Thymus (tissue), 14 donors: ENCODE measurements at places on chromosomes 5 and 9.
A peak's percentile ranks its signal among the peaks of the same experiment; 100 is the strongest.

- no peak for DNase-seq
Measured at GRCh38 chr5:115415143-115415491, 118.7 kb upstream of the CCDC112 start.

DNA sequence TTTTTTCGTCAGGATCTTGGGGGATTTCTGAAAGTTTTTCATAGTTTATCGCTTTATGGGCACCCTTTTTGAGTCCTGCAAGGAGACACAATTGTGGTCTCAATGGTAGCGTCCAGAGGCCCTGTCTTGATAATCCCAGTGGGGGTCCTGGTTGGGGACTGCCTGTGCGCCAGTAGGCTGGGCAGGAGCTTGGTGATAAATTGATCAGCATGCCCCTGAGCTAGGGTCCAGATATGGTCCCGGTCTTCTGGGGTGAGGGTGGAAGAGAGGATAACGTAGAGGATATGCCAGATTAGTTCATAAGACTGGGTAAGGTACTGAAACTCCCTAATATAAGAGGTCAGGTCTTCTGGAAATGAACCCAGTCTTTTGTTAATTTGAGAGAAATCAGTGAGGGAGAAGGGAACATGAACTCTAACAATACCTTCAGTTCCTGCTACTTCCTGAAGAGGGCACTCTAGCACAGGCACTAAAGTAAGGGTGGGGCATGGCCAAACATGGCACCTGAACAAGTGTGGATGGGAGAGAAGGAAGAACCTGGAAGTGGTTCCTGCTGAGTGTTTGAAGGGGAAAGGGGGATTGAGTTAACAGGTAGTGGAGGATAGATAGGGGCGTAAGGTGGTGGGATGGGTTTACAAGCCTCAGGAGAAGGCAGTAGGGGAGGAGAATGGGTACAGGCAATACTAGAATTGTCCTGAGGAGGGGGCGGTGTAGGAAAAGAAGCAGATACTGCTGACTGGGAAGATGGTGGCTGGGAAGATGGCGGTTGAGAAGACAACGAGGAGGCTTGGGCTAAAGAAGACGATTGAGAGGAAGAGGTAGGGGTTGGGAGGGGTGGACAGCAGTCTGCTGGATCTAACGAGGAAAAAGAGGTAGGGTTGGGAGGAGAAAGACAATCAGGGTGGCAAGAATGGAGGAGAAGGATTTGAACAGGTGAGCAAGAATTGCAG lies 33.8 kb upstream of the ANXA2R start:
- DNase-seq: peak; percentile 67

DNA sequence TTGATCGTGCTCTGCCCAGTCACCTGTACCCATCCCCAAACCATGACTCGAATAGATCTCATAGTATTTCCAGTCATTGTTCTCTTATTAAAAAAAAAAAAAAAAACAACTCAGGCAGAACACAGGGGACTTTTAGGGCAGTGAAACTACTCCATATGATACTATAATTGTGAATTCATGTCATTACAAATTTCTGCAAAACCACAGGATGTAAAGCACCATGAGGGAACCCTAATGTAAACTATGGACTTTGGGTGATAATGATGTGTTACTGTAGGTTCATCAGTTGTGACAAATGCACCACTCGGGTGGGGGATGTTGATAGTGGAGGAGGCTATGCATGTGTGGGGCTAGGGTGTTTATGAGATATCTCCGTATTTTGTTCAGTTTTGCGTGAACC lies 133.8 kb downstream of the RAB3C start:
- no peak for DNase-seq

- DNase-seq: no peak
Measured at GRCh38 chr5:119789406-119790117, 160.2 kb downstream of the FAM170A start.

DNA sequence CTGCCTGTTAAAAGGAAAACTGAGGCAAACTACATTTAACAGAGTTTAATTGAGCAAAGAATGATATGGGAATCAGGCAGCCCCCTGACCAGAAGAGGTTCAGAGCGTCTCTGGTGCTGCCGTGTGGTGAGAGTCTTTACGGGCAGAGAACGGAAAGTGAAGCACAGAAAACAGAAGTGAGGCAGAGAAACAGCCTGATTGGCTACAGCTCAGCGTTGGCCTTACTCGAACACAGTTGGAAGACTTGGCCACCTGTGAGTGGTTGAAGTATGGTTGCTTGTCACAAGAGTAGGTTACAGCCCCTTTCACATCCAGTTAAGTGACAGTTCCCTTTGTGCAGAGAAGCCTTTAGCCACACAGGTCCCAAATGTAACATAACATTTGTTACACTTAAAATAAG lies 16.9 kb upstream of the FBP1 start:
- DNase-seq: peak; percentile 82

GRCh38 chr9:82034956-82035731 lies 46.6 kb downstream of the SPATA31D1 start:
- no peak for DNase-seq

DNA sequence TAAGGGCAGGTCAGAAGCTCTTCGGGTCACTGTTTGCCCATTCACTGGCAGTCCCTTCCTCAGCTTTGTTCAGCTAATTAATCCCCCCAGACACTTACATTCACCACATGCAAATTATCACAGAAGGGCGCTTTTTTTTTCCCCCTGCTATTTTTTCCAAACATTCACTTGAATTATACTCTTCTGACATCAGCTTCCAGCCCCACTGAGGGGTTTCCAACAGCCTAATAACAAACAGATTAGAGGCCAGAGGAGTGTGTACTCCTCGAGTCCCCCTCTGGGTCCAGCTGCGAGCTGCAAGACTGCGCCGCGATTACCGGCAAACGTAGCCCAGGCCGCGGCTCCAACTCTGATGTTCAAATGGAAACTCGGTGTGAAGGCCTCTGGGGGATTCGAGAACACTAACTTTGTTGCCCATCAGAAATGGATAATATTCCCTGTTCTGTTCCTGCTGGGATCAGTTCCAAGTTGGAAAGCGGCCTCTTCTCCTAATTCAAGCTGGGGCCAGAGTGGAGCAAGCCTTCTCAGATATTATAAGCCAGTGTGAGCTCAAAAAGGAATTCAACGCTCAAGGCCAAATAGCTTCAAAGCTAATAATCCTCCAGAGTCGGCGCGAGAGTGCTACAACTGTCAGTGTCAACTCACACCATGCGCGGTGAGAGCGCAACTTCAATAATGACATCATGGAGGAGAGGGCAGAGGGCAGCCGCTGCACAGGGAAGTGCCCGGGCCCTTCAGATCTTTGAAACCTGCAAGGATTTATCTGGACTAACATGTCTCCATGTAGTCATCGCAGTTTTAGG lies 560.8 kb downstream of the BNC2 start:
- no peak for DNase-seq

- DNase-seq: no peak
Measured at GRCh38 chr5:5342784-5343183, 79.7 kb upstream of the ICE1 start.

DNA sequence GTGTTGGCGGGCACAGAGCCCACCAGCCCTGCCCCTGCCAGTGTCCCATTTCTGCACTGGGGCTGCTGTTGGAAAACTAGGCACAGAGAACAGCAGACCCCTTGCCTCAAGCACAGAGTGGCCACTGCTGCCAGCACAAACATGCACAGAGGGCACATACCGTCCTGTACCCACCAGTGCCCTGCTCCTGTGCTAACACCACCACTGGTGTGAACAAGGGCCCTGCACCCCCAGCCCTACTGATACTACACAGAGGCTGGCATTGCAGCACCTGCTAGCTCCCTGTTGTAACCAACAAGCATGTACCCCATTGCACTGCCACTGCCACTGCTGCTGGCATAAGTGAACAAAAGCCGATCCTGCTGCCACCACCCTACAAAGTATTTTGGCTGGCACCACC lies 348.0 kb upstream of the MPDZ start:
- no peak for DNase-seq

DNA sequence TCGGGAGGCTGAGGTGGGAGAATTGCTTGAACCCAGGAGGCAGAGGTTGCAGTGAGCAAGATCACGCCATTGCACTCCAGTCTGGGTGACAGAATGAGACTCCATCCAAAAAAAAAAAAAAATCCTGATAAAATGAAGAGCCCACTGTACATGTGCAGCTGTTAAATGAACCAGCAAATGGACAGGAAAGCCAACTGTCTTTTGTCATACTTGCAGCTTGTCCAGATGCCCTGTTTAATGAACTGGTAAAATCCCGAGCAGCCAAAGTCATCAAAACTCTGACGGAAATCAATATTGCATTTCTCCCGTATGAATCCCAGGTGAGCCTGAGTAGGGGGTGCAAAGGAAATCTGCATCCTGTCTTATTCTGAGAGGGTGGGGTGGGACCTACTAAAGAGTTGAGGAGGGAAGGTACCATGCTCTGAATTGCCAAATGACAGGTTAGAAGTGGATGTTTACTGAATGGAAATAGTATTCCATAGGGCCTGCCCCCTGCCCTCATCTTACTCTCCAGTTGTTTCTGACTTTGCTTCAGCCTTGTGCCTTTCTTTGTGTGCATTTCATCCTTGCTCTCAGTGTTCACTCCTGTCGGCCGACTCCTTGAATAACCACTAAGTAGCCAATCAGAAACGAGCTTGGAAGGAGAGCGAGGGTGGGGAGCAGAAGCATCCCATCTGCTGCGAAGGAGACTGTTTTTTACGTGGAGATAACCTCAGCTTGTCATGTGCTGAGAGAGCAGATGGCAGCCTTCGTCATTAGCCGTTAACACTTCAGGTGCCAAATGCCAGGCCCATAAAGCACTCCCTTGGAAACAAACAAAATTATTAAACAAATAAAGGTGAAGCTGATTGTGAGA lies 45.7 kb upstream of the CFAP157 start:
- DNase-seq: no peak

- DNase-seq: no peak
Measured at GRCh38 chr9:77833561-77834429, 185.7 kb upstream of the GNA14 start.

- no peak for DNase-seq
Measured at GRCh38 chr9:13991395-13991794, 322.5 kb downstream of the NFIB start.

DNA sequence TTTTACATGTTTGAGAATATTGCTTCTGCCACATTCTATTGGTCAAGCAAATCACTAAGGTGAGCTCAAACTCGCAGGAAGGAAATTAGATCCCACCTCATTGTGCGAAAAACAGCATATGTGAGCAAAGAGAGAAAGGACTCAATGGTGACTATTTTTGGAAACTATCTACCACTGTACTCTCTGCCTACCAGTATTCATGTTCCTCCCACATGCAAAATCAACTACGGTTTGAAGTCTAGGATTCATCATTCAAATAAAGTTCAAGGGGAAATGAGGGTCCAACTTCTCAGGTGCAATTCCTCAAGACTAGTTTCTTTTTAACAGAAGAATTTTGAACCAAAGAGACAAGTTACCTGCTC lies 60.6 kb downstream of the FAM174A start:
- DNase-seq: no peak

- peak; percentile 33 for DNase-seq
Measured at GRCh38 chr5:179763215-179763945, 30.4 kb upstream of the LTC4S start.

GRCh38 chr5:120043431-120043830 lies 414.1 kb downstream of the FAM170A start:
- DNase-seq: no peak

DNA sequence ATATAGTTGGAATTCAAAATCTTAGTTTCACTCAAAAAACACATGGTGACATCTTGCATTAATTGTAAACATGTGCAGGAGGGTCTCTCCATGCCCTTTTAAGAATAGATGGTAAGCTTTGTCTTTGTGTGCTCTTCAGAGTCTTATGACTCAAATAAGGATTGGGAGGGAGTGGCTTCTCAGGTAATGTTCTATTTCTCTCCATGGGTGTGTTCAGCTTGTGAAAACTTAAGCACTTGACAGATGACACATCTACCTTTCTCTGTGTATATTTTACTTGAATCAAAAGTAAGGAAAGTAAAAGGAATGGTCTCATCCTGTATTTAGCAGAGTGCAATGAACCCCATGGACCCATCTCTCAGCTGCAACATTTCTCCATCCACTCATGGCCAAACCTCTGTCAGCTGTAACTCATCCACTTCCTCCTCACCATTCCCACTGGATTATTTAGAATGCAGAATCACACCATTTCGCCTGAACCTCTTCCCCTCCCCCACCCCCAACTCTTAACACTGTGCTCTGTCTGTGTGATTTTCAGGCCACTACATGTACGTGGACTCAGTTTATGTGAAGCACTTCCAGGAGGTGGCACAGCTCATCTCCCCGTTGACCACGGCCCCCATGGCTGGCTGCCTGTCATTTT lies 82.1 kb downstream of the MAMDC2 start:
- DNase-seq: no peak

GRCh38 chr9:113949571-113950078 lies 73.5 kb downstream of the ZNF618 start:
- no peak for DNase-seq

GRCh38 chr5:111755345-111755941 lies 1.6 kb downstream of the NREP start:
- no peak for DNase-seq
